ENCODE measurements at places on chromosomes 11 and 22. TPM values are rescaled to one million over a fixed set of nuclear protein-coding genes. Genes with fewer than 3 reads are reported as not detected.

The RBM4B gene
- total RNA-seq, result 39.7 TPM

The IGF2 gene
- 31.5 TPM for total RNA-seq

GRCh38 chr11:57179681-57180080, 2.1 kb upstream of the LRRC55 start:
- no peak for DNase-seq

GRCh38 chr11:132055296-132055695, 684.9 kb downstream of the NTM start:
- DNase-seq, result no peak

The NUCB2 gene
- 143 TPM for total RNA-seq

- no peak for DNase-seq
Measured at GRCh38 chr11:25612806-25613205, 719.1 kb upstream of the ANO3 start.

GRCh38 chr11:112614605-112615004, 346.6 kb upstream of the NCAM1 start:
- DNase-seq, result no peak

The OR52H1 gene
- total RNA-seq, result not detected

The B4GALNT4 gene
- total RNA-seq, result not detected

The NCR3LG1 gene
- 0.13 TPM for total RNA-seq

Data from SJSA1 (cell line).